ENCODE measurements at places on chromosomes 12 and 14.

DNA sequence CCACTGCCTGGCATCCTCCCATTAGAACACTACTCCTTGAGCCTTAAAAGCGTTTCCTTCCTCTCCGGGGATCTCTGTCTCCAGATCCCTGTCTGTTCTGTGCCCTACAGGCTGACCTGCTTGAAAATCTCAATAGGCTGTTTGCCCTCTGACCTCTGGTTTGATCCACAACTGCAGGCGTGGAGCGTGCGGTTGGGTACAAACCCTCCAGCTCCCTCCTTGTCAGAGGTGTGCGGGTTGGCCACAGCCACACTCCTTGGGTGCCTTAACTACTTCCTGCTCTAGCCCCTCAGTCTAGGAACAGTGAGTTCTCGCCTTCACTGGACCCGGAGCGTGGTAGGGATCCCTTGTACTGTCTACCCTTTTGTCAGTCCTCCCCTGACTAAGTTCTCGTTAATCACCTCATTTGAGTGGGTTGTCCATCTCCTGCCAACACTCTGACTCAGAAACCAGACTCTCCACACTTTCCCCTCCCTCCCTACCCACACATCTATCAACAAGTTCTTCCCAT, 33.1 kb downstream of the CMKLR1 start:
- DNase-seq = no peak

- DNase-seq = no peak
These were observed 236.2 kb downstream of the EGLN3 start for GRCh38 chr14:33714527-33715226.

DNA sequence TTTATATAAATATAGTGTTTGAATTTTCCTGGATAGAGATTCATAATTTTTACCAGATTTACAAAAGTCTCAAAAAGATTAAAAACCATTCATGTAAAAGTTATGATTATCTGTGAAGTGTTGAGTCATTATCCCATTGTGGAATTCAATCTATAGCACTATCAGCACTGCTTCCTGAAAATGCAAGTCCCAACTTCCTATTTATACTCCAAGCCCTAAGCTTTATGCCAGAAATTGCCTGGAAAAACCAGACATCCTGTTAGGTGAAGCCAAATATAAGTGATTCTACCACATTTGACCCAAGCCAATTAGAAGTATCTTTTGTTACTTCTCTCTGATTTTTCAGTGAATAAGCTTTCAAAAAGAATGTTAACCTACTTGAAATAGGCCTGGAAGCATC, 129.1 kb downstream of the GPR135 start:
- no peak for DNase-seq

DNA sequence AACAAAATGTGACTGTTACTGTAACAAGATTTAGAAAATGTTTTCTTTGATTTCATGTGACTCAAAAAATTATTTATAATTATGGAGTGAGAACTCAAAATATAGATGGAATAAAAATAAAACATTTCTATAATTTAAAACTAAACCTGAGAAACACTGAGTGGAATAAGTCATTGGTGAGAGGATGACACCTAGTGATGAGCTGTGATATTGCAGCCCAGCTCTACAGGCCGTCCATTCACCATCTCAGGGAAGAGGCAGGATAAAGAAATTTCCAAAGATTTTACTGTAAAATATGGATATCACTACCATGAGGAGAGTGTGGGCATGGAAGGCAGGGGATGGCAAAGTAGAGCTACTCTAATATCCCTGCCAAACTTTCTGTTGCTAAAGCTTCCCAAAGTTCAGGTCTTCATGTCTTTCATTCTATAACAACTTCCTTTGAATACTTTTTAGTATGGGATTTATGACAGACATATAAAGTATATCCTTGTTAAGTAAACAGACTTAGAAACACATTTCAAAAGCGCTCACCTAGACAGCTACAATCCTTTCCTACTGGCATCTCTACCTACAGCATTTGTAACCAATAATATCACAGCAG, 308.0 kb downstream of the ITPR2 start:
- no peak for DNase-seq

GRCh38 chr12:53103860-53104305, 597 bp downstream of the SOAT2 start:
- DNase-seq = no peak

DNA sequence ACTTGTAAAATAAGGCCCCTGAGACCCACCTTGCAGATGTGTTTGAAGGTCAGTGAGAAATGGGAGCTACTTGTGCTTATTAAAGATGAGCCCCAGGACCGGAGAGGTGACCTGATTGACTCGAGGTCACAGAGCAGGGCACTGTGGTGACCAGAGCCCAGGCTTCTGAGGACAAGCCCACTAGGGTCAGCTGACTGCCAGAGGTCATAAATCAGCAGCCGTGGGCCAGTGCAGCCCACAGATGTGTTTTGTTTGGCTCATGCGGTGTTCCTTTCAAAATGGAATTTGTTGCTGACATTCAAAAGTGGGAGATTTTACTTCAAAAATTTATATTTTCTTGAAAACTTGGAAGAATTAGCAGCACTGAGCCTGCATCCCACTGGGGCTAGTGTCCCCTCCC, 24.5 kb downstream of the JDP2 start:
- DNase-seq = no peak

DNA sequence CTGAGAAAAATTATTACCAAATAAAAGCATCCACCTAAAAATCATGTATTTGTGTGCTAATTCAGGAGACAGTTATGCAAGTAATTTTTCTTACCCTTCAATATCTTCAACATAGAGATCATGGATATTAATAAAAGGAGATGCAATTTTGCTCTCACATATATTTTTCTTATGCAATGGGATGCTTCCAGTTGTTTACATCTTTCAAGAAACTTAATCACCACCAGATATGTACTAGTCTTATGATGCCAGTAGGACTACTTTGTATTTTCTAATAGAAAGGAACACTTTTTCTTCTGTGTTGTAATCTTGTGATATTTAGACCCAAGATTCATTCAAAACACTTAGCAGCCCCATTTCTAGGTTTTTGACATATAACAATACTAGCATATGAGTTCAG, 107.6 kb downstream of the NAV3 start:
- DNase-seq = no peak

DNA sequence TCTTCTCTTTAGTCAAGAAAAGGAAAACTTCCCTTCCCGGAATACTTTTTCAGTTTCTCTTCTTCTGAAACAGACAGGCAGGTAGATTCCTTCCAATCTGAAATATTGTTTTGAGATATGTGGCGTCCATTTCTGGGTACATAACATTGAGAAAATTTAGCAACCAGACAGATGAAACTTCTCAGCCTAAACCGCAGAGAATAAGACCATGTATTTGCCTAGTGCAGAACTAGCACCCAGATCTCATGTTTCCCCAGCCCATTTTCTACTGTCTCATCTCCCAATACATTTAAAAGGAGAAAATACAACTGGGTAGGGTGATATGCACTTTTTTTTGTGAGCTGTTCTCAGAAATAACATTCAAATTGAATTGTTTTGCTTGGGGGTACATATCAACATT, 6.4 kb downstream of the AVPR1A start:
- no peak for DNase-seq

DNA sequence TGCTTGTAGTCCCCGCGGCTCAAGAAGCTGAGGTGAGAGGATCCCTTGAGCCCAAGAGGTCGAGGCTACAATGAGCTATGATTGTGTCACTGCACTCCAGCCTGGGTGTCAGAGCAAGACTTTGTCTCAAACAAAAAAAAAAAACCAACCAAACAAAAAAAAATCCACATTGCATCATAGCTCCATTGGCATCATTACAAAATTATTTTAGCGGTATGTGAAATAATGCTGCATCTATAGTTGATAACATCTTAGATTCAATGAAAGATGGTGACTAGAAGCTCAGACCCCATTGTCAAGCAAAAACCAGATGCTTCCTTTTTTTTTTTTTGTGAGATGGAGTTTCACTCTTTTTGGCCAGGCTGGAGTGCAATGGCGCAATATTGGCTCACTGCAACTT, 14.8 kb upstream of the PTHLH start:
- DNase-seq = no peak

- DNase-seq = no peak
These were observed 22.6 kb upstream of the SNRPF start for GRCh38 chr12:95836185-95836609.

DNA sequence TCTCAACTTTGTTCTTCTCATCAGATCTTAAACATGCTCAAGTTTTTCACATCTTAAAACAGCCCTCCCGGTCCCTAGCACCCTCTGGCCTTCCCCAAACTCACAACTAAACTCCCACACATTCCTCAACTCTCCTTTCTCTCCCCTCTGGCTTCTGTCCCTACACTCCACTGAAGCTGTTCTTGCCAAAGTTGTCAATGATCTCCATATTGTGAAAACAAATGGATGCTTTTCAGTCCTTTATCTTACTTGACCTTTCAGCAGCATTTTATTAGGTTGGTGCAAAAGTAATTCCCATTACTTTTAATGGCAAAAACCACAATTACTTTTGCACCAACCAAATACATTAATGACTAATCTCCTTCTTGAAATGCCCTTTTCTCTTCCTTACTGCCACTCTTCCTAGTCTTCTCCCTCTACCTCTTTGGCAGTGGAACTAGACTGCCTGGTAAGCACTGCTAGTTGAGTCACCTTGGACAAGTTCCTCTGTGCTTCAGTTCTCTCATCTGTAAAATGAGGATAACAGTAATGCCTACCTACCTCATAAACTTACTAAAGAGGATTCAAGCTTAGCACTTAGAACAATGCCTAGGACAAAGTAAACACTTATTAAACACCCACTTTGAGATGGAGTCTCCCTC, 16.0 kb downstream of the CERS5 start:
- no peak for DNase-seq

DNA sequence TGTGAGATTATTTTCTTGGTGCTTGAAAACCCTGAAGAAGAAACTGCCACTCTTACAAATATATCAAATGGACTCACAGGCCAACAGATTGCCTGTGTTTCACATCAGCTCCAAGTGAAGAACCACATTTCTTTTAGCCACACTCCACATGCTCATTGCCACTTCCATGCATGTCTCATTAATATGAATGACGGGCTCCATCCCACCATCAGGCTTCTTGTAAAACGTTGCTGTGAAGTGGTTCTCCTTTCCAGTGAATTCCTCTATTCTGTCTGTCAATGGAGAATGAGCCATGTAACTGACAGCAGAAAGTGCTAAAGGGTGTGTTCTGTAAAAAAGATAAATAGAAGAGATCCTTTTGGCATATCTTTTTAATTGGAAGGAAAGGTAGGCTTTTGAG, 188.2 kb upstream of the RMST start:
- DNase-seq = no peak
